Sciatic nerve (tissue), 2 donors: ENCODE measurements at places on chromosomes 2 and 18.

GRCh38 chr18:76448256-76449110, 46.6 kb downstream of the ZNF516 start:
- DNase-seq = peak; percentile 56

DNA sequence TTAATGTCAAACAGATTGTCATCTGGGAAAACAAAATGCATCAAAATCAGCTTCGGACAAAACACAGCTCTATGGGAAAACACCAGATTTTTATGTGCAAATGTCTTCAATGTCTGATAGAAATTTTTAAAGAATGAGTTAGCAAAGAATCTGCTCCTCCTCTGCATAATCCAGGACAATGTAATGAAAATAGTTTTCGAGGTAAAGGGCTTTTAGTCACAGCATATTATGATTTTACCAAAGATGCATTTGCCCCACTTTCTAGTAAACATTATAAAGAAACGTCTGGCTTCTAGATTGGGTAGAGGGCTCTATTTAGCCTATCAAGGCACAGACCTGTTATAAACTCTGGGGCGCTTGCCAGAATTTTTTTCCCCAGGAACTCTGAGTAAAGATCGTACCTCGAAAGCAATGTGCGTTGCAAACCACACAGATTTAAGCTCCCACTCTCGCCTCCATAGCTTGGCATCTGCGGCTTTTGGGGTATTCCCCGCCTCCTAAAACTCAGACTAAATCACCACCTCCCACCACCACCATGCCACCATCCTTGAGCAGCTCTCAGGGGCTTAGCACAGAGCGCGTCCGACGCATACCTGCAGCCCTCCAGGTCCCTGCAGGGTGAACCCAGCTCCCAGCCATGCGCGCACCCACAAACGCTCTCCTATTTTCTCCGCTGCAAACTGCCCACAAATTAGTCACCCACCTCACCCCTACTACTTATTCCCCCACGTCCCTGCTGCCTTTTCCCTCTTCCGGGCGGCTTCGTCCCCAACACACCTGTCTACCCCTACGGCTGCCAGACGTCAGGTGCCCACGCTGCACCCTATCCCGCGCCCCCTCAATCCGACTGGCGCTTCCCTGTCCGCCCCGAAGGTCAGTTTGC, 829 bp downstream of the ACVR1C start:
- no peak for DNase-seq

GRCh38 chr2:62221141-62221540, 25.2 kb downstream of the B3GNT2 start:
- no peak for DNase-seq

DNA sequence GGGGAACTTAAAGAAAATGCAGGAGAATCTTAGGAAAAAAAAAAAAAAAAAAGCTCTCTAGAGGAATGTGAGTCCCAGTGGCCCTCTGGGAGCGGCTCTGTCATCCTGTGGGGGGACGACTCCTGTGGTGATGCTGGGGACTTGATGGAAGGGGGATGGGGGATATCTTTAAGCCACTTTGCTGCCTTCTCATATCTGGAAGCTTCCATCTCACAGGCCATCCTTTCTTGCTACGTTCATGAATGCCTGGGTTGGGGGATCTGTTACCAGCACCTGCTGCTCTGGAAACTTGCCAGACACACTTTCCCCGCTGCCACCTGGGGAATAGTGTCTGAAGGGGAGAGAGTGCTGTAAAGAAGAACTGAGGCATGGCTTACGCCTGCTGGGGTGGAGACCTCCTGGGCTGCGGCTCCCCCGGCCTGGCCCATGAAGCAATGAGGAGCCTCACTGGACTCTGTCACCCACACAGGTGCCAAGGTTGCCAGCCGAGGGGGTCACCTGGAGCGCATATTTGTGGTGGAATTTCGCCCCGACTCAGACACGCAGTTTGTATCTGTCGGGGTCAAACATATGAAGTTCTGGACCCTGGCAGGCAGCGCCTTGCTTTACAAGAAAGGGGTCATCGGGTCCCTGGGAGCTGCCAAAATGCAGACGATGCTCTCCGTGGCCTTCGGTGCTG, 92.8 kb downstream of the RTN4 start:
- no peak for DNase-seq

- DNase-seq = no peak
Measured at GRCh38 chr2:121944072-121944831, 188.8 kb downstream of the TSN start.

DNA sequence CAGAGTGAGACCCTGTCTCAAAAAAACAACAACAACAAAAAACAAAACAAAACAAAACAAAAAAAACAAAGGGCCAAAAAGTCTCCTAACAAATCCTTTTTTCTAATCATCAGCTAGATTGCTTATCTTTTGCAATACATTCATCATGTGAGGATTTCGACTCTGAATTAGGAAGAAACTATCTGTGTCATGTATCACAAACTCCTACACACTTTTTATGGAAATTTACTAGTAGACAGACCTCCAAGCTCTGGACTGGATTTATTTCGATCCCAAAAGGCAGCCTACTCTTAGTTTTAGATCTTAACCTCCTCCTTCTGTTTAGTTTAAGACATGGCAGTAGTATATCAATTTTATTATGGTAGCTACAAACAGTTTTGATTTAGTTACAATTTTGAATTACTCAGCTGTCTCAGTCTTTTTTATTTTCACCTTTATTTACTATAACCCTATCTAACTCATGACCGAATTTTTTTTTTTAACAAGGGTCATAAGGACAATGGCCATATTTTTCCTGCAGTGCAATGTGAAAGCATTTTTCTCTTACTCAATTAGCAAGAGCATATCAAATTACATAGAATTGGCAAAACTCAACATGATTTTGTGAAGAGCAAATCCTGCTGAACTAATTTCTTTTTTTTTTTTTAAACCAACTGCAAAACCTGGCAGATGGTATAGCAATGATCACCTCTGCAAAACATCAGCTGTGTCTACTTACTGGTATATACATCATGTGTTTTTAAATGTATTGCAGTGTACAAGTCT, 10.7 kb upstream of the CCDC88A start:
- no peak for DNase-seq

GRCh38 chr2:455913-456312, 168.0 kb upstream of the ALKAL2 start:
- DNase-seq = no peak

GRCh38 chr2:217713395-217714286, 289.2 kb downstream of the TNS1 start:
- peak; percentile 92 for DNase-seq

- DNase-seq = no peak
Measured at GRCh38 chr2:198232281-198232680, 427.9 kb downstream of the PLCL1 start.

DNA sequence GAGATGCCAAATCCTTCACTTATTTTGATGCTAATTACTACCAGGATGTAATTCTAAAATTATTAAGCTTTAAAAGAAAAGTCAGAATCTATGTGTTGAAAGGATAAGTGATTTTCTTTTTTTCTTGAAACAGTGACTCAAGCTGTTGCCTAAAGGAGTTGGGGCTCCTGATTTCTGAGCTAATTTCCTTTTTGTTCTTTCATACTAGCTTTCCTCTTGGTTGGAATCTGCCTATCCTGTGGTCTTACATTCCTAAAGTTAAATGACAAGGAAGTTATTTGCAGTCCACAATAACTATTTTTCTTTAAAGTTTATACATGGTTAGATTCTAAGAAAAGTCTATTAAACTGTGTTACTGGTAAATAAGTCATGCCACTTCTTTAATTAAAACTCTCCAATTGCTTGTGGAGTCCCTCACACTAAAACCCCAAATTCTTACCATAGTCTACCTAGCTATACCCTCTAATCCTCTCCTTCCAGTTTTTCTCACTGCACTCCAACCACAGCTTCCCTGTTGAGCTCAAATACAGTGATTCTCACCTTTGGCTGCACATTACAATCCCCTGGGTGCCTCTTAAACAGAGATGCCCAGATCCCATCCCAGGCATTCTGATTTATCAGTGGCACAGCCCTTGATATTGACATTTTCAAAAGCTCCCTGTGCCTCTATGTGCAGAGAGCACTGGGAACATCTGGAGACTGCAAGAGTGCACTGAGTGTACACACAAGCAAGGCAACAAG, 63.3 kb upstream of the EFEMP1 start:
- DNase-seq = no peak
